ENCODE measurements at places on chromosomes 7 and 10.
A peak's percentile ranks its signal among the peaks of the same experiment; 100 is the strongest.

DNA sequence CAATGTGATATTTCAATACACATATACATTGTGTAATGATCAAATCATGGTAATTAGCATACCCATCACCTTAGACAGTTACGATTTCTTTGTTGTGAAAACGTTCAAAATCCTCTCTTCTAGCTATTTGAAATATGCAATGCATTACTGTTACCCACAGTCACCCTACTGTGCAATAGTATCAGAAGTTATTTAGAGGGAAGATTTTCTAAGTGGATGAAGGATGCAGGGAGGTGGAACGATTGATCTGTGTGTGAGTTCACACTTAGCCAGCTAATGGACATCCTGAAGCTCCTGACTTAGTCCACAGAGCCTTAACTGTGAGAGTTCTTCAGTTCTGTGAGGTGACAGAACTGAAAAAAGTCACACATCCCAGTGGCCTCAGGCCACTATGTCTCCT is 97.2 kb upstream of the LAMB4 start:
- DNase-seq = no peak

DNA sequence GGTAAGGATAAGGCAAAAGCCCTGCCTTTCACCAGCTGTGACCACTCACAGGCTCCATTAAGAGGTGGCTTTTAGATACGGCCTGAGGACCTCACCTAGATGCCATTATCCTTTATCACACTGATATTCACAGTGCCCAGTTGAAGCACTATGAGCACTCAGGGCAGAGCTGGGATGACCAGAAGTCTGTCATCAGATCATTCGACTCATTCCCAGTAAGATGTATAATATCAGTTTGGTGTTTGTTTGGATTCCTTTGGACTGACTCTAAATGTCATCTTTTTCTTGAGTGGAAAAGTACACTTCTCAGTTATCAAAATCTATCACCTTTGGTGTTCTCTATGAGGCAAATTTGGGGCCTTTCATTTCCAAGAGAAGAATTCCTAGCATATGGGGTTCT is 18.7 kb downstream of the CCDC136 start:
- no peak for DNase-seq

DNA sequence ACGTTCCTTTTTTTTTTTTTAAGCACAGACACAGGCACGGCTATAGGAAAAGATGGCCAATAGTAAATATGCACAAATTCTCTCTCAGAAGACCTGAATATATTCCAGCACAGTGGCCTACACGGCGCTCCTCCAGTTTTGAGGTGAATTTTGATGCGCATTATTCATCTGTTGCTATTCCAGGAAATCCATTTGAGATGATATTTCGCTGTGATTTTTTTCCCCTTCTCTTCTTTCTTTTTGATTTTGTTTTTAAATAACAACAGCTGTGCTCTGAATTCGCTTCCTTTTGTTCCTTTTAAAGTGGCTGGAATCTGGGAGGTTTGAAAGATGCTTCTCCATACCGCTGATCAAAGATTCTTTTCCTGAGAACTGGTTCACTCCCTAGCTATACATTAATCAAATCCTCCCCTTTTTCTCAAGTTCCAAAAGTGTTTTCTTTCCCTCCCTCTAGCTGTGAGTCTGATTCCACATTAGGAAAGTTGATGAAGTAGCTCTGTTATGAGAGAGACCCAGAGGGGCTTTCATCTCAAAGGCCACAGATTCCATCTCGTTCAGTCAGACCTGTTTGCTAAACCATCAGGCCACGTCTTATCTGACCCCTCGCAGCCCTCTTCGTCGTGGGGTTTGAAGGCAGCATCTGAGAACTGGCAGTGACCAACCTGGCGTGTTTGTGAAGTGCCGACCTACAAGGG is 602.7 kb upstream of the NRP1 start:
- no peak for DNase-seq

GRCh38 chr7:128888756-128889095 is 21.8 kb downstream of the KCP start:
- no peak for DNase-seq

DNA sequence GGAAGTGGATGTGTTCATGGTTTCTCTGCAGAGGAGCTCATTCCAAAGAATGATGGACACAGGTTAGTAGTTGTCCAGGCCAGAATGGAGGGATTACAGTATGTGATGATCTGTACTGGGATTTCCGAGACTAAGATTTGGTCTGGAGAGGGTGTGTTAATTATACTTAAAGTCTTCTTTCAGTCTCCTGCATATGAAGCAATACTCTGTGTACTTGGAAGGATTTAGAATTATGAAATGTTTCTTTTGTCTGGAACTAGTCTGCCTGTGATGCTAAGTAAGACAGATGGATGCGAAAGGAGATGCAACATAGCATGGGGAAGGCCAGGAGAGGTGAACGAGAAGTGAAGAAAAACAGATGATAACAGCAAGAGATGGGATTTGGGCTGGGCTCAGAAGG is 305.1 kb upstream of the LYZL1 start:
- no peak for DNase-seq

GRCh38 chr7:151133986-151134742 is 33.3 kb downstream of the GBX1 start:
- DNase-seq = no peak

GRCh38 chr7:19144661-19145433 is at the start of gene FERD3L:
Gene FERD3L, minus strand, starts transcription at chr7:19145421. Its CDS starts 59 bp downstream, at chr7:19145362.
- DNase-seq = no peak

DNA sequence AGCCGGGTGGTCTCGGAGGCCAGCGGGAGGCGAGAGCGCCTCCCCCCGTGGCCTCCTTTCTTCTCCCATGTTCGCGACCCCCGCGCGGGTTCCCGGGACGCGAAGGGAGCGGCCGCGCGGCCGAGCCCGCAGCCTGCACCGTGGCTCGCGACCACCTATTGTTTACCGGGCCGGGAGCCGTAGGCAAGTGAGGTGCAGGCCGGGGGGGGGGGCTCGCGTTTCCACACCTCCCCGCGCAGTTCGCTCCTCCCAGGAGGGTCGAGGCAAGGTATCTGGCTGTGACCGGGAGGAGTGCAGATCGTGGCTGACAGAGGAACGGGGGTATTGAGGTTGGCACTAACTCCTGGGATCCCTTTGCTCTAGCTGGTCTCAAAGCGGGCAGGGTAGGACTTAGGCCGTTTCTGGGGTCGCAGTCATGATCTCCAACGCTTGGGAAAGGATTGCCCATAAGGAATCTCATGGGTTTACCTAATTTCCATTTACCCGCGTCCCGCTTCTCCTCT is 734 bp downstream of the PTPN12 start:
- no peak for DNase-seq

- DNase-seq = no peak
Observed at GRCh38 chr7:18421297-18422002, 74.1 kb upstream of the HDAC9 start.

GRCh38 chr10:126568809-126569385 is 101.6 kb downstream of the C10orf90 start:
- DNase-seq = no peak

- no peak for DNase-seq
Observed at GRCh38 chr10:27601503-27601902, 97.4 kb downstream of the RAB18 start.

DNA sequence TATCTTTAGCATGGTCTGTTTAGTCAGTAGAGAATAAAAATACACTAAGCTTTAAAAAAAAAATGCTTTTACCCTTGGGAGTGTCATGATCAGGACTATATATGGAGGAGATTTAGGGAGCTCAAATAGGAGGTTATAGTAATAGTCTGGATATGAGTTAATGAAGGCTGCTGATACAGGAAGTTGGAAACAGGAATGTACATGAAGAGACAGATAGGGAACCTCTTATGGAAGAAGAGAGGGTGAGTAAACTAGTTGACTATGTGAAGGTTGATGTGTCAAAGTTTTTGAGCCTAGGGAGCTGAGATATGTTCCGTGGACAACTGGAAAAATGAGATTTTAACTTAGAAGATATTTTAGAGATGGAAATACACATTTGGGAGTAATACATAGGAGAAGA is 472.0 kb upstream of the FZD8 start:
- DNase-seq = no peak

- no peak for DNase-seq
Observed at GRCh38 chr7:11650030-11650429, 182.0 kb downstream of the THSD7A start.

DNA sequence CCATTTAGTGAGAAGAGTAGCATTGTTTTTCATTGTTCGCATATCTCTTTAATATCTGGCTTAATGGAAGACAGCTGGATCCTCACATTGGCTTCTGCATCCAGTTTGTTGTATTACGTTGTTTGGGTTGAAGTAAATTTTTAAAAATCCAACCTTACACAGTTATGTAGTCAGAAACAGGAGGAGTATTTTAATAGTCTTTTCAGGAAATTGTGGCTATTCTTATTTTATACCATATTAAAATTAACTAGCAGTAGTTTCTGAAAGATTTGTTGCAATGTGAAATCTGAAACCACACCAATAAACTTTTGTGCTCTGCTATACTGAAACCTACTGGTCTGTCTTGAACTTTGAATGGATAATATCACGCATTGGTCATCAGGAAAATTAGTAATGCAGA is 27.9 kb downstream of the MYPN start:
- no peak for DNase-seq

- DNase-seq = peak; percentile 23
Observed at GRCh38 chr10:10855151-10855581, 162.5 kb upstream of the CELF2 start.

GRCh38 chr10:74231375-74231774 is 80.4 kb downstream of the ADK start:
- peak; percentile 24 for DNase-seq

DNA sequence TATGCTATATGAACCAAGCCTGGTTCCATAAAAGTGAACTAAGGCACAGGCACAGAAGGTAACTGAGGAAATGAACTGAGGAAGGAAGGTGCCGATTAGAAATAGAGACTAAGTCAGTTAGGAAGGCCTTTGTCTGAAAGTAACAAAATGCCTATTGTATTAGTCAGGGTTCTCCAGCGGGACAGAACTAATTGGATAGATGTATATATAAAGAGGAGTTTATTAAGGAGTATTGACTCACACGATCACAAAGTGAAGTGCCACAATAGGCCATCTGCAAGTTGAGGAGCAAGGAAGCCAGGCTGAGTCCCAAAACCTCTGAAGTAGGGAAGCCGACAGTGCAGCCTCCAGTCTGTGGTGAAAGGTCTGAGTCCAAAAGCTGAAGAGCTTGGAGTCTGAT is 13.9 kb upstream of the PLXNA4 start:
- no peak for DNase-seq

DNA sequence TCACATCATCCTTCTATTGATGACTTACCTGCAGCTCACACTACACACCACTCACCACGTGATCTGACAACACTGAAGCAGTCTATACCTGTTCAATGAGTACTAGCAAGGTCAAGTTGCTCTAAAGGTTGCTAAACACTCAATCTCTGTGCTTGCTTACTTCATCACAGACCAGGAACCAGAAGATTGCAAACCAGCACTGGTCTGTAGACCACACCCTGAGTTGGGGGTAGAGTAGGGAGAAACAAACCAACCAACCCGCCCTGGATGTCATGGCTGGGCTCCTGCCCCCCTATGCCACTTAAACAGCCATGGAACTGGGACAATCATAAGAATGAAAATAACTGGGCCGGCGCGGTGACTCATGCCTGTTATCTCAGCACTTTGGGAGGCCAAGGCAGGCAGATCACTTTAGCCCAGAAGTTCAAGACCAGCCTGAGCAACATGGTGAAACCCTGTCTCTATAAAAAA is 19.6 kb downstream of the DLG5 start:
- no peak for DNase-seq

GRCh38 chr7:127710635-127711034 is 58.6 kb downstream of the SND1 start:
- no peak for DNase-seq

DNA sequence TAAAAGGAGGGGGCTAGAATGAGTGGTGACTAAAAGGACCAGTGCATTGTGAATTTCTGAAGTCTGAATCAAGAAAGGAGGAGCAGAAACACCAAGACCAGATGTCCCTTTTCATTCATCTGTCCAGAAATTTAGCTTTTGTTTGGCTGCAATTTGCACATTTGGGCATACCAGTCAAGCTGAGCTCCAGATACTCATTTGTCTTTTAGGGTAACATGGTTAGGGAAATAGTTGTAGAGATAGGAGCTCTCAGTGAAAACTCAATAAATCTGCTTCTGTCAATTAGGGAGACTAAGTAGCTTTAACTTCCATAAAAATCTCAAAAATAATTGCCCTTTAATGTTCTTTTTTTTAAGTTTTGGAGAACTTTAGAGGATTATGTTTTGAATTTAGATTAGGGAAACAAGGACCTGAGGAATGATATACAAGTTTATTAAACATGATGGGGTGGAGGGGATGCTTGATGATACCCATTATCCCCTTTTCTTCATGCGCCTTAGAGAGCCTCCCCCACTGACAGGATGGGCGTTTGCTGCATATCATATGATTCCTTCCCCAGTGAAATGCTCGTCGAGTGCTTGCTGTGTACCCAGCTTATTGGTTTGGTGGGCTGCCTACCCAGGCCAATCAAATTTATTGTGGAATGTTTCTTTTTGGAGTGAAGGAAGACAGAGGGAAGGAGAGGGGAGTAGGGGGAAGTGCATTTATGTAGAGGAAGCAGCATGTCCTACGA is 50.7 kb upstream of the RPA3 start:
- DNase-seq = no peak

- no peak for DNase-seq
Observed at GRCh38 chr7:155832581-155832981, 20.3 kb upstream of the SHH start.

DNA sequence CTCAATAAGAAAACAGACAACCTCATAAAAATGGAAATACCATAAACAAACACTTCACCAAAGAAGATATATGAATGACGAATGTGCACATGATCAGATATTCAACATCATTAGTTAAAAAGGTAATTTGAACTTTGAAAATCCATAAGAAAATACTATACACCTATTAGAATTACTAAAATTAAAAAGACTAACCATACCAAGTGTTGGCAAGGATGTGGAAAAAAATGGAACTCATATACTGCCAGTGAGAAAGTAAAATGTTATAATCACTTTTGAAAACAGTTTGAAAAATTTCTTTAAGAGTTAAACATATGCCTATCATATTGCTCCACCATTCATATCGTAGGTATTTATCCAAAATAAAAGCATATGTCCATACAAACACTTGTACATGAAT is 37.1 kb downstream of the EBLN1 start:
- no peak for DNase-seq

DNA sequence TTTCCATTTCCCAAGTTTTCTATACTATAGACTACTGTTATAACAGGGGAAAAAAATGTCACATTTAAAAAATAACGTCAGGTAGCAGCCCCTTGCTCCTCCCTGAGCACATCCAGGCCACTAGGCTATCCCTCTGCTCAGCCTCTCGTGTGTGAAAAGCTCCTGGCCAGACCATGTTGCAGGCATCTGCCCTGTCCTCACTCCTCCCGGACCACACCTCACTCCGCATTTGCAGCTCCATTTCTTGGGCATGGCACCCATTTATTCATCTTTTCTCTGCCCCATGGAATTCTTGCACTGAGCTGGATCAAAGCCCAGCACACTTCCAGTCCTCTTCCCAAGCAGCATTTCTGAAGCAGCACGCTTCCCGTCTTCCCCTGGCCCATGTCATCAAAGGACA is 1.4 kb upstream of the GDF2 start:
- DNase-seq = no peak

- DNase-seq = no peak
Observed at GRCh38 chr10:85222300-85222699, 893.9 kb downstream of the CCSER2 start.

- DNase-seq = no peak
Observed at GRCh38 chr10:61763778-61764177, 101.0 kb downstream of the CABCOCO1 start.

- no peak for DNase-seq
Observed at GRCh38 chr7:157097569-157097968, 41.2 kb upstream of the UBE3C start.

All from NK-92 treated with Interleukin-12 subunit alpha and Interleukin-12 subunit beta, amount 100 ng/mL, for 24 hours (cell line).